ENCODE measurements at places on chromosomes 12 and 14. TPM values are rescaled to one million over a fixed set of nuclear protein-coding genes. Genes with fewer than 3 reads are reported as not detected.

OR6C2 gene
- total RNA-seq: not detected

DNA sequence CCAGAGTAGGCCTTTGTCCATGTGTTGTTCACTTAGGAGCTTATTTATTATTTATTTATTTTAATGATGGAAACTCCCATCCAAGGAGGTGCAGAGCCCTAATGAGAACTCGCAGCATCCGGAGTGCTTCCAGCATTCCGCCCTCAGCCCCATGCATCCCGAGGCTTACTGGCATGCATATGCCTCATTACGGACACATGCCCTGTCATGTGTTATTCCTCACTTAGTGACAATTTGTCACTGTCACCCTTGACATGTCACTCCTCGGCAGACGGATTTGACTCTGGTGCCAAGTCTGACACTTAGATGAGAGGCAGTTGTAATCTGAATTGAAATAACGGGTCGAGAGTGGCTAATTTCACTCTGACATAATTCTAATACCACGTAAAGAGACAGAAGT lies 132.8 kb downstream of the VRK1 start:
- peak; percentile 43 for DNase-seq

DNA sequence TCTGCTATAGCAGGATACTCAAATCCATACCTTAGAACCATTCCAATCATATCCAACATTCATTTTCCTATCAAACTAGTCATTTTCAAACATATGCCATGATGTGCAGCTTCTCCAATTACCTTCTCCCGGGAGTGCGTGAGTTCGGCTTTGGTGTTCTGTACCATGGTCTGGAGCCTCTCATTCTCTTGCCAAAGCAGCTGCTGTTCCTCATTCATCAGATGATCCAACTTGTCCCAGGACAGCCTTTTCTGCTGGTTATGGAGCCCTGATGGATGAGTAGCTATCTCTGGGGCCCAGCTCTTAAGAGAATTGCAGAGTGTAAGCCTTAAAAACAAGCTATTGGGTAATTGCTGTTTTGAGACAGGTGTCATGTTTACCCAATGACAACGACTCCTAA lies 71.1 kb upstream of the SAV1 start:
- no peak for DNase-seq

DNA sequence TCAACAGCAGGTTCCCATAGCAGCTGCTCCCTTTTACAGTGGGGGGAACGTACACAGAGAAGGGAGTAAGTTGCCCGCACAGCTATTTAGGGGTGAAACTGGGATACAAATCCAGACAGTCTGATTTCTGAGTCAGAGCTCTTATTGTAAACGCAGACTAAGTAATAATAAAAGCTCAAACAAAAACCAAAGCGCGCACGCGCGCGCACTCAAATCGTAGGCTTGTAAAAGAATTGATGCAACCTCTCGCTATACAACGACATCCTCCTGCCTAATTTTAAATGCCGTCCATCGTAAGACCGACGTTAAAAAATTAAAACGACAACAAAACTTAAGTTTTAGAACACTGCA lies 747 bp upstream of the DACT1 start:
- peak; percentile 22 for DNase-seq

DNA sequence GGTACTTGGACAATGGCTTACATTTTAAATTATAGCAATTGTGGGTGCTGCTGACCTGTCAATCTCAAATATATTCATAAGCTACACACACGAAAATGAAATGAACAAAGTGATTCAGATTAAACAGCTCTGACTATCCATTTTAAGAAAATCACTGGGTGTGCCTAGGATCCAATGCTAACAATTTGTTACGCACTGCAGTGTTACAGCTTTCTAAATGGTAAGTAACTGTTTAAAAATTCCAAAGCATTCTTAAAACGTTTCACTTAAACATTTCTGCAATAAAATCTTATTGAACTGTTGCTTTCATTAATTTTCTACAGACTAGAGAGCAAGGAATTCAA lies 18.9 kb downstream of the LMO3 start:
- DNase-seq: no peak

DNA sequence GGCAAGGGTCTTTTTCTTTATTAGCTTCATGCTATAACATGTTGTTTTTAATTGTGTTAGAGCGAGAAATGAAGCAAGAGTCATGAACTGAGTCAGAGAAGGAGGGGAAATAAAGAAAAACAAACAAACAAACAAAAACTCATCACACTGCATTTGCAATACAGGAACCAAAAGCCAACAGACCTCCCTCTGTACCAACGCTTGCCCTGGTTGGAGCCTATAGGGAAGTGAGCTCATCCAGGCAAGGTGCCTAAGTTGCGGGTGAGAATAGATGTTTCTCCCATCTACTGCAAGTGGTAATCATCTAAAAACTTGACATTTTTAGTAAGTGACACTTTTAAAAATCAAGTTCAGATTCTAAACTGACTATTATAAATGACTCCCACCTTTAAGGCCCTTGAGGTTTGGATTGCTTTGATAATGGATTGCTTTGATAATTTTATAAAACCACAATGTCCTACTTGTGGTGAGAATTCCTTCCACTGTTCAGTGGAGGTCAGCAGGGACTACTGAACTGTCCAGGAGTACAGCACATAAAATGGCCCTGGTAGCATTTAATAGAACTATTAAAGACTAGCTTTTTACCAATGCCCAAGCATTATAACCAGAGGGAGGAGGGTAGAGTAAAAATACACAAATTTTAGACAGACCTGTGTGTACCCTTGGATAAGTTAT lies 31.3 kb downstream of the SLC38A1 start:
- DNase-seq: no peak

GPRC5A gene
- total RNA-seq: not detected

- DNase-seq: no peak
These were observed 82.4 kb downstream of the CRADD start for GRCh38 chr12:93759512-93760081.

- DNase-seq: peak; percentile 45
These were observed 32.9 kb upstream of the MDM1 start for GRCh38 chr12:68364893-68365725.

GRCh38 chr14:99600232-99600888 lies 3.6 kb downstream of the CCDC85C start:
- no peak for DNase-seq

All from glutamatergic neuron (in vitro differentiated cells).